ENCODE measurements at places on chromosomes 1 and 21. TPM values are rescaled to one million over a fixed set of nuclear protein-coding genes. Genes with fewer than 3 reads are reported as not detected.

The SPRR1A gene
- not detected for total RNA-seq

The TTLL7 gene
- 11.8 TPM for total RNA-seq

DNA sequence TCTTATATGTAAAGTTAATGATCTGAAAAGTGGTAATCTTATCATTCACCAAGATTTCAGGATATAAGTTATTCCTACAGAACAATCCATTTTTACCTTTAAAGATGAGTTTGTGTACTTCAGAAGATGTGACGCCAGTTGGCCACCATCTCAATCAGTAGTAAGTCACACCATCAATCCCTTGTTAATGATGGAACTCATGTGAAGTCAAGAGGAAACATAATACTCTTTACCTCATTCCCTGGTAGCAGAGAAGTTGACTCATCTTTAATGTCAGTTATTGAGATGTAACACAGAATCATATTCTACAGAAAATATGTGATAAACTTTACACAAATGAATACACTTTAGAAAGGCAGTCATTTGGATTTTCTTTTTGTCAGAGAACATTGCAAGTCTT is 38.2 kb downstream of the MRPL39 start:
- no peaks in the 10 kb centered on the region for H3K36me3 ChIP-seq
- H3K27me3 ChIP-seq, result no peaks in the 10 kb centered on the region
- DNase-seq, result no peak
- H3K4me3 ChIP-seq, result no peak overlapping the region
- H3K4me1 ChIP-seq, result peaks cover 6% of the 10 kb centered on the region

DNA sequence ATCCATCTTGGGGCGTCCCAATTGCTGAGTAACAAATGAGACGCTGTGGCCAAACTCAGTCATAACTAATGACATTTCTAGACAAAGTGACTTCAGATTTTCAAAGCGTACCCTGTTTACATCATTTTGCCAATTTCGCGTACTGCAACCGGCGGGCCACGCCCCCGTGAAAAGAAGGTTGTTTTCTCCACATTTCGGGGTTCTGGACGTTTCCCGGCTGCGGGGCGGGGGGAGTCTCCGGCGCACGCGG is 282 bp upstream of the SOD1 start:
- no peak for DNase-seq
- H3K27me3 ChIP-seq, result no peaks in the 10 kb centered on the region
- H3K27ac ChIP-seq, result peak overlapping the region; percentile 41
- H3K36me3 ChIP-seq, result peaks cover 6% of the 10 kb centered on the region
- peaks cover 17% of the 10 kb centered on the region for H3K4me1 ChIP-seq

- H3K4me3 ChIP-seq, result no peak overlapping the region
- H3K27me3 ChIP-seq, result no peaks in the 10 kb centered on the region
- DNase-seq, result peak; percentile 56
- peaks cover 12% of the 10 kb centered on the region for H3K4me1 ChIP-seq
- no peaks in the 10 kb centered on the region for H3K36me3 ChIP-seq
Observed at GRCh38 chr21:34576041-34576511, 38.8 kb downstream of the RCAN1 start.

The CCDC190 gene
- total RNA-seq, result 2.4 TPM

DNA sequence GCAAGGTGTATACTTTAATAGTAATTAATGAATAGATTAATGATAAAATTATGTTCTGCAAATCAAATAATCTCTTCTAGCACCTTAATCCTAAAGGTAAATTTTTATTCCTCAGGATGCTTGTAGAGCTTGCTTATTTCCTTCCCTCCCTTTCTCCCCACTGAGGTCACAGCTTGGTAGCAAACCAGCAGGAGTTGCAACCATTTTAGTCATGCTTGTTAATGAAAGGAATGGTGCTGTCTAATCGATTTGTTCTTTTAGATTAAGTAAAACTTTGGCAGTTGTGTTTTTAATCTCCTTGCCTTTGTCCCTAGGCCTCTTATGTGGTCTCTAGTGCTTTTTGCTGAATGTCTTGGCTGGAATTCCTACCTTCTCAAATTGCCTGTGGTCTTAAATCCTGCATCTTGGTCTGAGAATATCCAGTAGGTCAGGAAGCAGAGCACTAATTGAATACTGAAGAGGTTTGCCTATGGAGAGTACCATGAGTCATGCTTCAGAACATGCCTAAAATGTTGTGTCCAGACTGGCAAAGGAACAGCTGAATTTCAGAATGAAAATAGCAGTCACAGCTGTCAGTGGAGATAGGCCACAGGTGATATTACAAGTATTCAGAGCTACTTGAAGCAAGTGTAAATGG is 36.3 kb upstream of the RWDD3 start:
- H3K4me3 ChIP-seq, result no peak overlapping the region
- no peak for DNase-seq
- H3K27me3 ChIP-seq, result no peaks in the 10 kb centered on the region
- H3K4me1 ChIP-seq, result no peaks in the 10 kb centered on the region
- no peaks in the 10 kb centered on the region for H3K36me3 ChIP-seq

The FALEC gene
- total RNA-seq, result not detected

The CHIT1 gene
- total RNA-seq, result 0.89 TPM

DNA sequence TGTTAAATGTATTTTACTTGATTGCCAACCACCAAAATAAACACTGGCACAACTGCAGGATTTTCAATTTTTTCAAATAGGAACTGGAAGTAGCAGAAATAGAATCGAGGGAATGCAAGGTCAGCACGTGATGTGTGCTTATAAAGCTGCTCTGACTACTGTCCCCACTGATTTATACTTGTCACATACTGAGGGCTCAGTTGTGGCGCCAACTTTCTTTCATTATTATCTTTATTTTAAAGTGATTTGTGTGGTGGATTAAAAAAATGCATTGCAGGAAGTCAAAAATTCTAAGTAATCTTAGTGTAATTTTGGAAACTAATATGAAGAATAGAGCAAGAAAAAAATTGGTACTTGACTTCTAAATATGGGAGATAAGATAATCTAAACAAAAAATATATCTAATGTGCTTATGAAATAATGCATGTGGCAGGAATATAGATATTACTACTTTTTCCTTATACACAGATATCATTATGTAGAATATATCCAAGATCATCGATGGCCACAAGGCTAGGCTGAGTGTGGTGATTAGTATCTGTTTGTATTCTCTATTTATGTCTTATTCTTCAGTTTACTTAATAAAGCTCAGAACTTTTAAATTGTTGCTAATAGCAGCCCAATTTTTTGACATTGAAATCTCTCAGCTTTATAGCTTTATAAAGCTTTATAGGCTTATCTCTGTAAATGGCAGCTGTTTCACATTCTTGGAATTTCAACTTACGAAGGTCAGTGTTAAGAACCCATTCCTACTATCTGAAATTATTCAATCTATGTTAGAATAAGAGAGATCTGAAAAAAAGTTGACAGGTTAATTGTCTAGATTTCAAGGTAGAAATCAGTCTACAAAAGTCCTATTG is 404.5 kb upstream of the ADAMTS5 start:
- H3K36me3 ChIP-seq, result no peaks in the 10 kb centered on the region
- H3K4me1 ChIP-seq, result peaks cover 20% of the 10 kb centered on the region
- H3K4me3 ChIP-seq, result no peak overlapping the region
- no peaks in the 10 kb centered on the region for H3K27me3 ChIP-seq

All from lung (tissue), 17 donors.